Activated T-helper 1 cell treated with anti-CD3 and anti-CD28 coated beads, Interleukin-12 subunit alpha, Interleukin-12 subunit beta, Interleukin-2, Interleukin-4 antibody, amounts not matched to agents 30 ng/mL and 10 ng/mL and 1 ng/mL, durations not matched to agents 14 hours and 24 hours and 36 hours (primary cell): ENCODE measurements at places on chromosomes 11 and 22.

GRCh38 chr11:82794490-82794889, 60.8 kb upstream of the FAM181B start:
- H3K27me3 ChIP-seq, result no peaks in the 10 kb centered on the region
- H3K36me3 ChIP-seq, result no peaks in the 10 kb centered on the region
- no peak overlapping the region for H3K4me3 ChIP-seq
- no peak overlapping the region for H3K27ac ChIP-seq

- H3K4me1 ChIP-seq, result peaks cover 57% of the 10 kb centered on the region
- H3K27ac ChIP-seq, result peak overlapping the region; percentile 6
- DNase-seq, result no peak
- H3K27me3 ChIP-seq, result peaks cover 15% of the 10 kb centered on the region
- peak overlapping the region; percentile 52 for H3K4me3 ChIP-seq
Measured at GRCh38 chr11:34251589-34251980, 106.2 kb downstream of the ABTB2 start.

- no peak overlapping the region for H3K27ac ChIP-seq
- peaks cover 1% of the 10 kb centered on the region for H3K27me3 ChIP-seq
- DNase-seq, result peak; percentile 27
- H3K4me1 ChIP-seq, result peaks cover 5% of the 10 kb centered on the region
- no peak overlapping the region for H3K4me3 ChIP-seq
- H3K36me3 ChIP-seq, result no peaks in the 10 kb centered on the region
Measured at GRCh38 chr22:25334162-25334490, 114.7 kb downstream of the CRYBB2 start.

DNA sequence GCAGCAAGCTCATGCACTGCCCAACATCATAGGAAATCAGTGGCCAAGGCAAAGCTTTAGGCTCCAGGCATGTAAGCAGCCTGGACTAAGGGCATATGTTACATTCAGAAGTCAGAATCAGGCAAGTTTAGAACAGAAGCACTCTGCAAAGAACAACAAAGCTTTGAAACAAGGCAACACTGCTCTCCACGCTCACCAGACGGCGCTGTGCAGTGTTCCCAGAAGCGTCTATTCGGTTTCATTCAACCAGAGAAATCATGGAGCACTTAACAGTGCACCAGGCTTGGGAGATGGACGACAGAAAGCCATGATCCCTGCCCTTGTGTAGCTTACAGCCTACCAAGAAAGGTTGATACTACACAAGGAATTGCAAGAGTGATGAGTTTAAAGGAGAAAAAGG, 555.8 kb downstream of the BUD13 start:
- H3K4me3 ChIP-seq, result no peak overlapping the region
- peak; percentile 5 for DNase-seq
- peaks cover 3% of the 10 kb centered on the region for H3K27me3 ChIP-seq
- H3K36me3 ChIP-seq, result no peaks in the 10 kb centered on the region
- H3K4me1 ChIP-seq, result no peaks in the 10 kb centered on the region
- no peak overlapping the region for H3K27ac ChIP-seq

GRCh38 chr11:71453918-71454304, 908 bp downstream of the NADSYN1 start:
- peaks cover 32% of the 10 kb centered on the region for H3K36me3 ChIP-seq
- H3K27ac ChIP-seq, result peak overlapping the region; percentile 95
- DNase-seq, result no peak
- peaks cover 67% of the 10 kb centered on the region for H3K4me1 ChIP-seq
- peak overlapping the region; percentile 96 for H3K4me3 ChIP-seq

GRCh38 chr11:9380773-9381172, 3.7 kb upstream of the IPO7 start:
- peaks cover 13% of the 10 kb centered on the region for H3K4me1 ChIP-seq
- no peak overlapping the region for H3K4me3 ChIP-seq
- H3K27ac ChIP-seq, result no peak overlapping the region
- no peak for DNase-seq

GRCh38 chr11:65114538-65115171, 2.8 kb downstream of the ZNHIT2 start:
- peak overlapping the region; percentile 92 for H3K4me3 ChIP-seq
- peaks cover 2% of the 10 kb centered on the region for H3K27me3 ChIP-seq
- no peak for DNase-seq

DNA sequence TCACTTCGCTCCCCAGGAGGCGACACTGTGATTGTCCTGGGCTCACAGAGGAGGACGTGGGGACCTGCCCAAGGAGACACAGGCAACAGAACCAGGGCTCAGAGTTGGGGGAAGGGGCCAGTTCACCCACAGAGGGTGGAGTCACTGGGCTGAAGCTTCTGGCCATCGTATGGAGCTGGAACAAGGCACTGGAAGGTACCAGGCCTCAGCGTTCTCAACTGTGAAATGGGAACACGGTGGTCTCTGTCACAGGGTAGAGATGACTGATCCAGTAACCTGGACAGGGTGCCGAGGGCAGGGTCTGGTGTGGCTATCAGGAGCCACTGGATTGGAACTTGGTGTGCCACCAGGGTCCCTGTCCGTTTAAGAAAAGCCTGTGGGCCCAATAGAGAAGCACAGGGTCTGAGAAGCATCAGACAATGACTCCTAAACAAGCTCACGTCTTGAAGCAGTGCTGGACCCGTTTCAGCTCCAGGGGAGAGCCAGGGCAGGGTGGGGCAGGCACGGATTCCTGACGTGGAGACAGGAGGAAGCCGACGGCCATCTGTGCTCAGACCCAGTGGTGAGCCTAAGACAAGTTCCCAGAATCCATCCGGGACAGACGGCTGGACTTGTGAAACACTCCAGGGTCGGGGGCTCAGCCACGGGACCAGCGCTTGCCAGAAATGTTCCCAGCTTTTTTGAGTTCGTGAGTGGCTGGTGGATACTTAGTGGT, 25.0 kb upstream of the KCNQ1OT1 start:
- H3K36me3 ChIP-seq, result no peaks in the 10 kb centered on the region
- no peak for DNase-seq
- no peak overlapping the region for H3K27ac ChIP-seq
- no peak overlapping the region for H3K4me3 ChIP-seq

DNA sequence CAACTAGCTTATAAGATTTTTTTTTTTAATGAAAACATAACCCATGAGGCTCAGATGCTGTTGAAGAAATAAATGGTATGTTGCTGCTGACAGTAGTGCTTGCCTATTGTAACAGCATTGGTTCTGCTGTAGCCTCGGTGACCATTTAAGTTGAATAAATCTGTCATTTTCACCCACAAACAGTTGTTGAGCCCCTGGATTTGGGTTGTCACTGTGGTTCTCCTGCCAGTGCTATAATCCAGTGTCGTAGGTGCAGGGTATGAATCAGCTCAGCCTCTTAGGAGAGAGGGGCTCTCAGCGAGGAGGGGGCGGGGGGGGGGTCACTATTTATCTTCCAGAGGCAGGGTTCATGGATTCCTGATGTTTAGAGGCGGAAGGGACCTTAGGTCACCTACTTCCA, 49.9 kb upstream of the HORMAD2 start:
- no peak overlapping the region for H3K4me3 ChIP-seq
- H3K36me3 ChIP-seq, result peaks cover 18% of the 10 kb centered on the region
- H3K27ac ChIP-seq, result no peak overlapping the region

DNA sequence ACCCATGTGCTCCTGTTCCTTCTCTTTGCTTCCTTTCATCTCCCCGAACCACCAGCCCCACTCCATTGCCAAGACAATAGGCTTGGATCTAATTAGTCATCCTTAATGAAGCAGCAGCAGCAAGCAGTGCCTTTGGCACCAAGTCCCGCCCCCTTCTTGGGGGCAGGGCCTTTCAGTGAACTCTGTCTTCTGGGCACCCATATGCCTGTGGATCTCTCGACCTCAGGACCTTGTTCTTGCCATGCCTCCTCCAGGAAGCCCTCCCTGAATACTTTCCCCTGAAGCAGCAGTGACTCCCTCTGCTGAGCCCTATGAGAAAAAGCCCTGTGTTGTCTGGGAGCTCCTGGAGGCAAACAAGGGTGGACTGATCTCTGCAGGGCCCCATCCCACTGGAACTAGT, 32.1 kb downstream of the ARHGEF17 start:
- H3K4me1 ChIP-seq, result no peaks in the 10 kb centered on the region
- peaks cover 2% of the 10 kb centered on the region for H3K27me3 ChIP-seq
- H3K4me3 ChIP-seq, result no peak overlapping the region
- no peaks in the 10 kb centered on the region for H3K36me3 ChIP-seq
- no peak for DNase-seq
- H3K27ac ChIP-seq, result no peak overlapping the region

DNA sequence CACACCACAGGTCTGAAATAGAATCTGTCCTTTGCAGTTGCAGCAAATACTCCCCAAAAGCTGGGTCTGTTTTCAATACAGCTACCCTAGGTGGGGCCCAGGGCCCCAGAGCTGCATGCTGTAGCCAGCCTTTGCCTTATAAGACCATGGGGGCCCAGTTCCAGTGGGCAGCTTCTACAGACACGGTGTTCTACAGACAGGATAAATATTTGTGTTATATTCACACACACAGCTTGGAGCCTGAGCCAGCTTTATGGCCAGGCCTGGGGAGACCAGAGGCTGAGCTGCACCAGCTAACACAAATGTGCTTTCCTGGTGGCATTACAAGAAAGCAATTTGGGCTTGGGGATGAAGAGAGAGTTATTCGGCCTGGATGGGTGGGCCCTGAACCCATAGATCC, 151.8 kb upstream of the NCAM1 start:
- H3K27me3 ChIP-seq, result peaks cover 2% of the 10 kb centered on the region
- H3K27ac ChIP-seq, result no peak overlapping the region
- no peak for DNase-seq
- H3K4me3 ChIP-seq, result no peak overlapping the region
- no peaks in the 10 kb centered on the region for H3K4me1 ChIP-seq
- no peaks in the 10 kb centered on the region for H3K36me3 ChIP-seq

DNA sequence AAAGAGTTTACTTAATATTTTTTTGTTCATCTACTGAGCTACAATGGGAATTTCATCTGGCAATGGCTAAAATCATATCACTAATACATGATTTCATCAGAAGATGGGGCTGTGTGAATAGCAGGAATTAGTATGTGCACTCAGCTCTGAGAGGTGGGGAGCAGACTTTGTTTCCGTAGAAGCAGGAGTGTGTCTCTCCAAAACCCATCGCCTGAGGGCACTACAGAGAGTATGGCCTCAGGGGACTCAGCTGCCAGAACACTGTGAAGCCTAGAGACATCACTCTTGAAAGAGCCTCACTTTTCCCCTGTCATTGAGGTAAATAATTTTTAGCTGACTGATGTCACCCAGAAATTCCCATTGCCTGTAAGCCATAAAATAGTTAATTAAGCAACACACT, 261.4 kb upstream of the ISX start:
- H3K36me3 ChIP-seq, result no peaks in the 10 kb centered on the region
- H3K27me3 ChIP-seq, result no peaks in the 10 kb centered on the region
- no peak overlapping the region for H3K4me3 ChIP-seq
- H3K4me1 ChIP-seq, result no peaks in the 10 kb centered on the region
- no peak overlapping the region for H3K27ac ChIP-seq
- DNase-seq, result no peak

DNA sequence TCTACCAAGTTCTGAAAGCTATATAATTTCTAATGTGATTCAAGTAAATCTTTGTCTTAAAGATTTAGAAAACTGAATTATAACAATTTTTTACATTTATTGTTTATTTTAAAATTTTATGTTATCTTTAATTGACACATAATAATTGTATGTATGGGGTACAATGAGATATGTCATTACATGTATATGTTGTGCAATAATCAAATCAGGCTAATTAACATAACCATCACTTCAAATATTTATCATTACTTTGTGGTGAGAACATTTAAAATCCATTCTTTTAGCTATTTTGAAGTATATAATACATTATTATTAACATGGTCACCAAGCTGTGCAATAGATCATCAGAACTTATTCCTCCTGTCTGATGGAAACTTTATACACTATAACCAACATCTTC, 181.1 kb downstream of the DDX10 start:
- no peak overlapping the region for H3K4me3 ChIP-seq
- peaks cover 7% of the 10 kb centered on the region for H3K4me1 ChIP-seq
- no peaks in the 10 kb centered on the region for H3K27me3 ChIP-seq
- no peak overlapping the region for H3K27ac ChIP-seq
- no peak for DNase-seq

DNA sequence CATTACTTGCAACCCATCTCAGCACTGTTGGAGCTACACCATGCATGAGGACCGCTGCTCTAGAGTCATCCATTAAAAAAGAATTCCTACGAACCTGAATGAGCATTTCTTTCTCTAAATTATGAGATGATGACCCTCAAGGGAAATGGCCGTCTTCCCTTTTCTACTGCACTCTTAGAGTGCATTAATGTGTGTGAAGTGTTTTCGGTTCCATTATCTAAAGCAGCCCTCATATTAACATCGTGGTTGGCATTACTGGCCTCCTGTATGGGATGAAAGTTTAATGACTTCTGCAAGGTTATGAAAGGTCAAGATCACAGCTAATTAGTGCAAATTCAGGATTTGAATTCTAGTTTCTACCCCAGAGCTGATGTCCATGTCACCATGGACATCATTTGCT, 16.7 kb downstream of the CD44 start:
- peaks cover 99% of the 10 kb centered on the region for H3K4me1 ChIP-seq
- H3K4me3 ChIP-seq, result peak overlapping the region; percentile 4
- peaks cover 83% of the 10 kb centered on the region for H3K36me3 ChIP-seq
- DNase-seq, result no peak
- H3K27me3 ChIP-seq, result no peaks in the 10 kb centered on the region

- H3K27ac ChIP-seq, result no peak overlapping the region
- peaks cover 11% of the 10 kb centered on the region for H3K27me3 ChIP-seq
- H3K4me1 ChIP-seq, result peaks cover 12% of the 10 kb centered on the region
- H3K4me3 ChIP-seq, result no peak overlapping the region
Measured at GRCh38 chr11:134052988-134053945, 15.6 kb upstream of the JAM3 start.

DNA sequence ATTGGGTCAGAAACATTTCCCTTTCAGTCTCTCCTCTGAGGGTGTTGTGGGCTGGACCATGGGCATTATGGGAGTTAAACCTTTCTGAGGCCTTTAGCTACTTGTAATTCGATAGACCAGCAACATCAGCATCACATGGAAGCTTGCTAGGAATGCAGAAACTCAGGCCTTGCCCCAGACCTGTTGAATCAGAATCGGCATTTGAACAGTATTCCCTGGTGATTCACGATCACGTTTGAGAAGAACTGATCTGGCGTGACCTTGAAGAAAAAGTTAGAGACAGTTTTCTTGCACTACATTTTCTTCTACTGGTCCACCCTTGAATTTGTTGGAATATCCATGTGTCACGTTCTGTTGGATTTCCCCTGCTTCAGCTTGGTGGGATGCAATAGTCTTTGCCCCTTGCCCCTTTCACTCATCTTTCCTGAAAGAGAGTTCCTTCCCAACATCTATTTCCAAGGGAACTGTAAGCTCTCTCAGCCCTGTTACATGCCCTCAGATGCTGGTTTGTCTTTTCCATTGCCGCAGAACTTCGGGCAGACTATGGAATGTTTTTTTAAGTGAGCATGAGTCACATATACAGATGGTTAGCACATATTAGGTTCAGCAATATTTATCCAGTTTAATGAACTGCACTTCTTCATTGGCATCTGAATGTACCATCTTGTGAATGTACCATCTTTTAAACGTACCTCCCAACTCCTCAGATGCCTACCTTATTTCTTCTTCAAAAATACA, 23.9 kb downstream of the EHF start:
- H3K4me3 ChIP-seq, result no peak overlapping the region
- no peak overlapping the region for H3K27ac ChIP-seq
- no peaks in the 10 kb centered on the region for H3K36me3 ChIP-seq
- no peak for DNase-seq
